ENCODE measurements at places on chromosomes 12 and 14.

DNA sequence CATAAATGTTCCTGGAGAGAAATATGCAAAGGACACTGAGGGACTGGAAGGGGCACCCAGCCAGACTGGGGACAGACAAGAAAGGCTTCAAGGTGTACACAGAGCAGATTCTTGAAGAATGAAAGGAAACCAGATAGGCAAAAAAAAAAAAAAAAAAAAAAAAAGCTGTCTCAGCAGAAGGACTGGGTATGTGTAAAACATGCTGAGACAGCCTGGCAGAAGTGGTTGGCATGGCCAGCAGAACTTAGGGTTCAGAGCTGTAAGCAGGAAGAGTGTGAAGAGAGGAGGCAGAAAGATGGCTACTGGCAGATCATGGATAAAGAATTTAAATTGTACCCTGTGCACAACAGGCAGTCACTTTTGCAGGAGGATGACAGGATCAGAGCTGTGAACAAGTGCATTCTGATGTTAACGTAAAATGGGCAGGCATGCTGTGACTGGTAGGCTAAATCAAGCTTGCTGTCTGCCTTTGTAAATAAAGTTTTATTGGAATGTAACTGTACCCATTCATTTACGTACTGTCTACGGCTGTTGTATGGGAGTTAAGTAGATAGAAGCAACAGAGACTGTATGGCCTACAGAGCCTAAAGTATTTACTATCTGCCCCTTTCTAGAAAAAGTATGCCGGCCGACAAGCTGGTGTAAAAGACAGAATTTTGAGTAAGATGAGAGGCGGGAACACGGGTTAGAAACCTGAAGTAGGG is 42.2 kb downstream of the UBR7 start:
- DNase-seq, result no peak

DNA sequence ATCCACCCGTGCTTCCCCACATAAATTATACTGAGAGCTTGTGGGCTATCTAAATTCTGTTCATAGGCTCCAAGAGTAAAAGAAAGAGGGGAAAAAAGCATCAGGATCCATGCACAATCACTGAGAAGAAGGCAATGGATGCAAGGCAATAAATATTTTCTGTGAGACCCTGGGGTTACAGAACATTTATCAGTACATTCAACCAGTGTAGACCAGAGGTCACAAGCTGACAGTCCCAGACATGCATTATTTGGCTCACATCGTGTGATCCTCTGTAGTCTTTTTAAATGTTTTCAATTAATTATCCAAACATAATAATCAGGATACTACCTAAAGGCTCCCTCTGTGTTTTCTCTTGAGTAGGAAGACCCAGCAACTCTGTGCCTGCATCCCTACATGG is 267.9 kb upstream of the CAND1 start:
- DNase-seq, result no peak

DNA sequence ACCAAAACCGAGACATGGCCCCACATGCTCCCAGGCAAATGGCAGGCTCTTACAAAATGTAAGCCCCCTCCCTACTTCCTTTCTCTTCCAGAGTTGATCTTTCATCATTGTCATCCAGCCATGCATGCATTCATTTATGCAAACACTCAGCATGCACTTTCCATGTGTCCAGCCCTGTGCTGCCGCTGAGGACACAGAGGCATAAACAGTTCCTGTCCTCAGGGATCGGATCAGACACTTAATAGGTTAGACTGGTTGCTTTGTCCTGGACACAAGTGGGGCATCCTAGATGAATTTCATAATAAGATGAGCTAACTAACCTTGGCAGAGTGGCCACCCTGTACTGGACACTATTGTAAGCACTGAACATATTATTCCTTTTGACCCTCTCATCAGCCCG is 23.1 kb downstream of the PRIMA1 start:
- DNase-seq, result no peak

- DNase-seq, result no peak
These were observed 30.6 kb downstream of the RESF1 start for GRCh38 chr12:31989571-31990362.

GRCh38 chr12:59386236-59386635 is 209.6 kb upstream of the SLC16A7 start:
- DNase-seq, result no peak

DNA sequence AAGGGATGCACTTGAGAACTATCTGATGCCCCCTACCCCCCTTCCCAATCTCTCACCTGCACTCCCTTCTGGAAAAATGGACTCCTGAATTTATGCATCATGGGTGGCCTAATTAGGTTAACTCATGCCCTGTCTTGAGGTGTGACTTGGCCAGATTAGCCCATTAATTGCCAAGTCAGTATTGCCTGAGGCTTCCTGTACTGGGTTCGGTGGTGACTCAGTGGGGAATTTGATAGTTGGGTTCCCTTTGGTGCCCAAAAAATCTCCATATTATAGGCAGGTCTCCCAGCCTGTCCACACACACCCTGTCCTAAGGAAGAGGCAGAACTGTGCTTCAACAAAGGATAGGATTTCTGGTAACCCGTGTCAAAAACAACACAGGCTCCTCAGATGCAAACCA is 146.1 kb downstream of the CHST11 start:
- DNase-seq, result no peak

- DNase-seq, result no peak
These were observed 54.2 kb upstream of the GPATCH2L start for GRCh38 chr14:76097547-76097946.

- peak; percentile 88 for DNase-seq
These were observed 5.6 kb upstream of the JAG2 start for GRCh38 chr14:105173901-105174894.
